GDM1 (cell line): ENCODE measurements at places on chromosomes 12 and 14.
A peak's percentile ranks its signal among the peaks of the same experiment; 100 is the strongest.

DNA sequence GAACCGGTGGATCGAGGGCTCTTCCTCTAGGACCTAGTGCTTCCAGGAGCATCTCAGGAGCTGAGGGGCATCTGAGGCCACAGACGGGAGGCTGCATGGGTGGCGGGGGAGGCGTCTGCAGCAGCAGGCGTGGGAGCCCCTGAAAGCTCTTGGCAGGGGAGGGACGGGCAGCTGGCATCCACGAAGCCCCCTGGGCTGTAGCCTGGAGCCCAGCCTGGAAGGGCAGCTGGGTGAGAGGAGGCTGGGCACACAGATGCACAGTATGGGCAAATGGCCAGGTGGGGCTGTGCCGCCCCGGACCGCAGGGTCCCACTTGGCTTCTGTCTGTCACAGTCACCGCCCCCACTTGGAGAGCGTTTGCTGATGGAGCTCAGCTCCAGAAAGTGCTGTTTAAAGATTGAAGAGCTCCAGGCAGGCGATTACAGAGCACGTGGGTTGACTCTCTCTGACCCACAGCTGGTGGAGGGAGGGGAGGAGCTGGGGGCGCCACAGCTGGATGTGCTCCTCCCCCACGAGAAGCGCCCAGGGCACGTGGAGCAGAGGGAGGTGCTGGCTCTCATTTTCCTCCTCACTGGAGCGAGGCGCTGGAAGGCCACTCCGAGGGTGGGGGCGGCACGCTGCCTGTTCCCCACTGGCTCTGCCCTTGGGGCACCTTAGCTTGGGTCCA is 155.0 kb upstream of the C14orf180 start:
- no peak for DNase-seq

DNA sequence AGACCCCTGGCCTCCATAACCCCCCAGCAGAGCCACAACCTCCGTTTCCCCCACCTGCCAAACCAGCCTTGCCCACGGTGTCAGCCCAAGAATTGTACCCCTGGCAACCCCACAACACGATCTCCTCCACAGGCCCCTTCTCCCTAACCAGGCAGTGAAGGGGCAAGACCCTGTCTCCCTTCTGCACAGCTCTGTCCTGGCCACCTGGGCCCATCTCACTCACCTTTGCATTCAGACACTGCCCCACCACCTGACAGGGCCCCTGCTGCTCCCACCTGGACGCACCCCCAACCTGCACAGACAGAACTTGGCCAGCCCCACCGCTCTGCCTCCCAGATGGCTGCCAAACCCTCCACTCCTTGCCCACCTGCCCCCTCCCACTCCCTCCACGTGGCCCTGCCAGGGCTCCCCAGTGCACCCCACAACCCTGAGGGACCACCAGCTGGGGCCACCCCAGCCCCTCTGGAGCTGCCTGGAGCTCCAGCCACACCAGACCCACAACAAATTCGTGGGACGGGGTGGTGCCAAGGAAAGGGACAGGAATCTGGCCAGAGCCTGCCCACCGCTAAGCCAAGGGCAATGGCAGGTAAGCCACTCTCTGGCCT is 11.8 kb downstream of the AHNAK2 start:
- no peak for DNase-seq

DNA sequence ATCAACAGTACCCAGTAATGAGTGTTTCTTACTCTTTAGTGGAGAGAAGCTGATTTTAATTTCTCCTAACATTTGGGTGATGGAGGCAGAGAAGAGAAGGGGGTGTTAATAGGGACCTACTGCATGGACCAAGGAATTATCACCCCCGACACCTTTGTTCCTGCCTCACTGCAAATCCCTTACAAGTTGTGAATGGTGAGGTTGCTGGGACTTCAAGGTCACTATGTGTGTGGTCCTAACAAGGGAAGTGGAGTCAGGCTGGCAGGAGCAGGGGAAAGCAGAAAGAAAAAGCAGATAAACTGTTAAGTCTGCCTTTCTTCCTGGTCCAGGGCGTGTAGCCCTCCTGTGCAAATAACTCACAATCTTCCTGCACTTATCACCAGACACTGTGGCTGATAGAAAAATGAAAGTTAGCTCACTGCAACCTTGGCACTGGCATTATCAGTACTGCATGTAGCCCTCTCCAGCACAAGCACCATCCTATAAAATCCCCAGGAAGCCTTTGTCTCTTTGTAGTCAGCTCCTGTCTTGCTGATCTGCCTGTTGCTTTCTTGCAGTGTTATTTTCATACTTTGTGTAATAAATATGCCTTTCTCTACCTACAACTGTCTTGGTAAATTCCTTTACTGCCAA is 112.3 kb upstream of the DNM1L start:
- no peak for DNase-seq

- no peak for DNase-seq
Measured at GRCh38 chr14:105128059-105128458, 40.5 kb downstream of the JAG2 start.

GRCh38 chr12:109192358-109192757 is 76.0 kb downstream of the ACACB start:
- DNase-seq, result no peak

- no peak for DNase-seq
Measured at GRCh38 chr12:77667101-77667500, 163.6 kb upstream of the NAV3 start.

- DNase-seq, result no peak
Measured at GRCh38 chr14:73007835-73008234, 19.1 kb downstream of the ZFYVE1 start.

- no peak for DNase-seq
Measured at GRCh38 chr12:96495155-96495554, 5.8 kb downstream of the CFAP54 start.

GRCh38 chr12:131258398-131258797 is 304.7 kb downstream of the ADGRD1 start:
- no peak for DNase-seq

GRCh38 chr14:34714320-34715126 is at the start of gene CFL2:
TSS of gene CFL2 (minus strand) at chr14:34714593. CDS start at chr14:34714540, 53 bp downstream.
- DNase-seq, result peak; percentile 62

- DNase-seq, result no peak
Measured at GRCh38 chr14:68822132-68822651, 29.3 kb upstream of the ZFP36L1 start.

DNA sequence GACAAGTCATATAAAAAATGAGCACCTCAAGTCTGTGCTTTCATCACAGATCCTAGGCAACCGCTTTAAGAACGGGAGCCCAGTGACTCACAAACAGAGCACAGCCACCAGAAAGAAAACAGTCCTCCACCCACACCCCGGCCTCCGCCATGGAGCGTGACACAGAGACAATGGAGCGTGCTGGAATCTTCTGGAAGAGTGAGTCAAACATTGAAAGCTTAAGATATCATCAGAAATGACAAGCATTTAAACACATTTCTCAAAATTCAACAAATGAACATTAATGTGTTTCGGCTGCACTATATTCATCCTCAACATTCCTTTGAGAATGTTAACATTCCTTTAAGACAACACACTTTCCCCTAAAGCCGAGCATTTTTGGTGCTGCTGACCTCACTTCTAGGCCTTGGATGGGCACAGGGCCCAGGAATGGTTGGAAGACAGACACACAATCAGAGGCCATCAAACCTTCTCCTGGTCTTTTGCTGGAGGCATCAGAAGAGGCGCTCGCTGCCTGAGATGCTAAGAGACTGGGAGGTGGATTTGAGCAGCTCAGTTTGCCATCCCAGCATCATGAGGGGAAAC is 23.6 kb upstream of the TMEM132D start:
- DNase-seq, result no peak

DNA sequence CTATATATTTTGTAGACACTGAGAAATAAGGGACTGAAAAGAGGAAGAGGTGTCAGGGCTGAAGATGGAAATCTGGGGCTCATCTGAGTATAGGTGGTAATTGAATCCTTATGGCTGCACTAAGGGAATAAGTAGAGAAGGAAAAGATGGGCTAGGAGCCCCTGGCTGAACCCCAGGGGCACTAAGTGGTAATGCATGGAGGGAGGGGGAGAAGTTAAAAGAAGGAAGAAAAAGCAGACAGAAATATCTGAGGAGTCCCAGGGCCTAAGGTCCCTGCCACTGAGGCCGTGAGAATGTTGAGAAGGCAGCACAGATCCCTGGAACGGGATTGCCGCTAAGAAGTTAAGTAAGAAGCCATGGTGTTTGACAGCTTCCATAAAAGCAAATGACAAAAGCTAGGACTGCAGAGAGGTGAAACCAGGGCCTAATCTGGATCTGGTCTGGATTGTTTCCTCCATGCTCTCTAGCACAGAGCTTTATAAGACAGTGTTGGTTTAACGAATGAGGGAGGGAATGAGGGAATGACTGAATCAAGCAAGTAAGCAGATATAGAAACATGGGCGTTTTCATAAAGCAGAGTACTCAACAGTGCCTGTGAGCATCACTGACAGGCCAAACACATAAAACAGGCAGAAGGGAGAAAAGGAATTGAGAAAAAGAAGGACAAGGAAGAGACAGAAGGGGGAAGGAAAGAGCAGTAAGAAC is 92.9 kb downstream of the HMGA2 start:
- no peak for DNase-seq

DNA sequence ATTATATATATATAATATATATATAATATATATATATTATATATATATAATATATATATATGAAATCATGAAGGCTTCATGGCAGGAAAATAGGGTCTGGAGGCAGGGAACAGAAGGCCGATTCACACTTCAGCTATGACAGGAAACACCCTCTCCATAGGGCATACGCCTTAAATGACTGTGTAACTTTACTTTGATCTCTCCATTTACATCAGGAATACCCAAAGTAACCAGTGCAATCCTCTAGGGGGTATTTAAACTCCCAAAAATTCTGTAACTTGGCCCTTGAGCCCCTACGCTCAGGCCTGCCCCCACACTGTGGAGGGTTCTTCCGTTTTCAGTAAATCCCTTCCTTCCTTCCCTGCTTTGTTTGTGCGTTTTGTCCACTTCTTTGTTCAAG is 40.4 kb upstream of the PPP2R5C start:
- no peak for DNase-seq

GRCh38 chr14:57634335-57634734 is 140.7 kb upstream of the CCDC198 start:
- DNase-seq, result no peak

GRCh38 chr14:96497087-96497486 is 5.1 kb upstream of the PAPOLA start:
- DNase-seq, result no peak

GRCh38 chr12:123801573-123802178 is 39.6 kb downstream of the DNAH10 start:
- DNase-seq, result no peak

GRCh38 chr12:52795694-52796428 is at the start of gene KRT3:
TSS of gene KRT3 (minus strand) at chr12:52796117. CDS start at chr12:52796042, 75 bp downstream.
- DNase-seq, result no peak

GRCh38 chr12:57584690-57585089 is 6.3 kb upstream of the PIP4K2C start:
- no peak for DNase-seq

DNA sequence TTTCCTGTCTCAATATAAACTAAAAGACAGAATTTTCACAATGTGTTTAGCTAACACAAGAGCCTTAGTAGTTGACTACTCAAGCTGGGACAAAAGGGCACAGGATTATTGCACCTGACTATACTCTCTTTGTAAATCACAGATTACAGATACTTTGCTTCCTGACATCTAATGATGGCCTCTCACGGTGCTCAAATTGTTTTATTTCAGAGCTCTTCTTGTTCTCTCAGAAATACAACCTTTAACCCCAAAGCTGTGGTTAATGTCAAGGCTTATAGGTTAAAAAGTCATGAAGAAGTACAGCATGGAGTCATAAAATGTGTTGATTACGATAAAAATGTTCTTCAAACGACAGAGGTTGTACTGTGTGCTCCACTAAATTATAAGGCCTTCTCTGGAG is 89.9 kb upstream of the CPNE8 start:
- DNase-seq, result no peak

DNA sequence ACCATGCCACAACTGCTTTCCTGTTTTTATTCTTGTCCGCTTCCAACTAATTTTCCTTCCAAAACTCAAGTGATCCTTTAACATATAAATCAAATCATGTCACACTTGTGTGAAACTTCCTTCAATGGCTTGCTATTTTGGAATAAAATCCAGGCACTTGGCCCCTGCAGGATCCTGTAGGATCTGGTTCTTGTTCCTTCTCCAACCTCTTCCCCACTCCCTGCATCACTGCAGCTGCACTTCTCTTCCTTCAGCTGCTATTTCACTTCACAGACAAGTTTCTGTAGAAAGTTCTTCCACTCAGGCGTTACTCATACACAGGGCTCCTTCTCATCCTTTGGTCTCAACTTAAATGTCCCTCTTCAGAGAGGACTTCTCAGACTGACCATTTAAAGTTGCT is 239.7 kb upstream of the BTG1 start:
- no peak for DNase-seq
